ENCODE measurements at places on chromosomes 5 and 9. TPM values are rescaled to one million over a fixed set of nuclear protein-coding genes. Genes with fewer than 3 reads are reported as not detected.

GRCh38 chr5:7851617-7852289 lies 820 bp upstream of the CFAP90 start:
- no peak for DNase-seq

GRCh38 chr5:142979636-142980035 lies 209.5 kb downstream of the ARHGAP26 start:
- DNase-seq, result no peak

GRCh38 chr5:150068071-150068470 lies 18.3 kb downstream of the CSF1R start:
- DNase-seq, result no peak

- DNase-seq, result no peak
Measured at GRCh38 chr5:13217636-13218035, 726.9 kb downstream of the DNAH5 start.

- DNase-seq, result no peak
Measured at GRCh38 chr9:6646293-6646636, 736 bp upstream of the GLDC start.

DNA sequence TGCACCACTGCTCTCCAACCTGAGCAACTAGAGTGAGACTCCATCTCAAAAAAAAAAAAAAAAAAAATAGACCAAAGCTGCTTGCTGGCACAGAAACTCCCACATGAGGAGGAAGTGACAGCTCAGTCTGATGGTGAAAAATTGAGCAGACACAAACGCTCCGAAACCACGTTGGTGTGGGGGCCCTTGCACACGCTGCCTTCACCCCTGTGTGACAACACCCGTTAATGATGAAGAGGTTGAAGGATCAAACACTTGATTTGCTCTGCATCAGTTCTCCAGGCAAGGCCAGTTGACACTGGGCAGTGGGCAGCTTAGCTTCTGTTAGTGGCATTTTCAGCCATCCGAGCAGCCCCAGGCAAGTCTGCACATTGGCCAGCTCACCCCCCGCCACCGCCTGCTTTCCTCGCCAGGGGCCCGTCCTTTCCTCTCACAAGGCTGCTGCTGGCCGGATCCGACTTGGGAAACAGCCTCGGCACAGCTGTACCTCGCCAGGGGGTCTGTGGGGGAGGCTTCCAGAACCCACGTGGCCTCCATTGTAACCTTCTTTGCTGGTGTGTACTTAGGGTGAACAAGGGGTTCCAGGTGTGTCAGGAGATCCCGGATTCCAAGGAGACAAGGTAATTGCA lies 79.8 kb downstream of the COL27A1 start:
- DNase-seq, result no peak

DNA sequence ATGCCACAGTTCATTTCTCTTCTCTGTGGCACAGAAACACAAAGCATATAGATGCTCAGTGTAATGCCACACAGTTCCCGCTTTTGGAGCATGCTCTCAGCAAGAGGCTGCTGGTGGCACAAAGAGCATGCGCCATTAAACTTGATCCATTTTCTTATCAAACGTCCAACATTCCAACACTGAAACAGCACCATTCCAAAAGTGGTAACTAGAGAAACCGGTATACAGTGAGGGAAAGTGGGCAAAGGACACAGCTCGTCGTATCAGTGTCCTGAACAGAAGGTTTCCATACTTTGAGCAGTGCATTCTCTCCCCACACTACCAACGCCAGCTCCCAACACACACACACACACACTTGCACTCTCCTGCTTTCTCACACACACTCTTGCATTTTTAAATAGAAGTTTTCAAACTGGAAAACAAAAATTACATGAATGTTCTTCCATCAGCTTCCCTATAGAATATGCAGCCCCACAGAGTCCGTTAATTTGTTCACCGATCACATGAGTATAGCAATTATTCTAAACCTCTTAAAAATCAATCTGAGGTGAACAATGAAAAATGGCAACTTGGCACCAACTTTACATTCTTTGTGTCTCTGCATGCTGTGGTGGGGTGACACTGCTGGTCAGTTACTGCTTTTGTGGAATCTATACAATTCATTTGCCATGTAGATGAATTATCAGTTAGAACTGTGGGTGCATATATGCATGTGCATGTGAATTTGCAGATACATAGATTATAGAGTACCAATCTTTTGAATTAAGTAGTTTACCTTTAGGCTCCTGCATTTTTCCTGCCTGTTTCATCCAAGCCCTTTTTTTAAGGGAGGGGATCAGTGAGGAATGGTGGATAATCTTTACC lies 5.7 kb downstream of the NFIB start:
- DNase-seq, result no peak

The IL3 gene
- not detected for total RNA-seq

The SOHLH1 gene
- total RNA-seq, result not detected

DNA sequence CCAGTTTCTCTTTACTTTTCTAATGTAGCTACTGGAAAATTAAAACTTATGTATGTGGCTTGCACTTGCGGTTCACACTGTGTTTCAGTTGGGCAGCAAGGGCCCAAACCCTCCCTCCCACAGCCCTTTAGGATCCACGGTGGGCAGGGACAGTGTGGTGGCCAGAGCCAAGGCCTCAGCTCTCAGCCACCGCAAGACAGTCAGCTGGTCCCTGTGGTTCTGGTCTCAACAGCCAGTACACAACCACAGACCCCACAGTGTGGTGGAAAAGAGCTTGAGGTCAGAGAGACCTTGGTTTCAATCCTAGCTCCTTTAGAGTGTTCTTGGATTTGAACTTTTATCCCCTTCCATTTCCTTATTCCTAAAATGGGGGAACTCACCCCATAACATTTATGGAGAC lies 153.0 kb upstream of the SMIM23 start:
- DNase-seq, result no peak

DNA sequence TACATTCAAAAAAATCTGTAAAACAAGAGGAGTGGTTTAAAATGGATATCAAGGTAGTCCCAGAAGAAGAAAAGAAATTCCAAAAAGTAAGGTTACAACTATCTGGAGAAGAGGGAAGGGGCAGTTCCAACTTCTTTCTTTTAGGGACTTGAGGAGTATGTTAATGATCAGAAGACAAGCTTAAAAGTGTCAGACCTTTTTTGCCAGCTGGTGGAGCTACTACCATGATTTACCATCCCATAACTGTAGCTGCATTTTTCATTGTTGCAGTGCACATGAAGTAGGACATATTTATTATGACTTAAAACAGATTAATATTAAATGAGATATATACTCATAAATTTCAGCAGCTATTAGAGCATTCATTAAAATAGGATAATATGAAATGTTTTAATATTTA lies 158.5 kb upstream of the RGS7BP start:
- no peak for DNase-seq
